ENCODE measurements at places on chromosomes 6 and 20.
A peak's percentile ranks its signal among the peaks of the same experiment; 100 is the strongest.

GRCh38 chr6:9481292-9482029 lies 933.4 kb downstream of the TFAP2A start:
- DNase-seq = no peak

DNA sequence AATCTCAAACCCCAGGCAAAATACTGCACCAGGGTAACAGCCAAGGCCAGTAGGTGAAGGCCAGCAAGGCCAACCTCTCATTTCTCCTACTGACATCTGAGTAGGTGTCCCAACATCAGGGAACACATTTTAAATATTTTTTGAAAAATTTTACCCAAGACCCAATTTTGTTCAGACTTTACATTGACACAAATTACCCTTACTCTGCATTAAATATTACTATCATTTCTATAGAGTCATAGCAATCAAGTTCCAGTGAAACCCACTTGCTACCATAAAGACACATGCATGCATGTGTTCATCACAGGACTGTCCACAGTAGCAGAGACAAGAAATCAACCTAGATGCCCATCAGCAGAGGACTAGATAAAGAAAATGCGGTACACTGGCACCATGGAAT lies 99.9 kb downstream of the NRN1 start:
- DNase-seq = no peak

GRCh38 chr6:129340983-129341382 lies 369.0 kb downstream of the ARHGAP18 start:
- no peak for DNase-seq

GRCh38 chr6:80215063-80215462 lies 108.6 kb downstream of the BCKDHB start:
- no peak for DNase-seq

DNA sequence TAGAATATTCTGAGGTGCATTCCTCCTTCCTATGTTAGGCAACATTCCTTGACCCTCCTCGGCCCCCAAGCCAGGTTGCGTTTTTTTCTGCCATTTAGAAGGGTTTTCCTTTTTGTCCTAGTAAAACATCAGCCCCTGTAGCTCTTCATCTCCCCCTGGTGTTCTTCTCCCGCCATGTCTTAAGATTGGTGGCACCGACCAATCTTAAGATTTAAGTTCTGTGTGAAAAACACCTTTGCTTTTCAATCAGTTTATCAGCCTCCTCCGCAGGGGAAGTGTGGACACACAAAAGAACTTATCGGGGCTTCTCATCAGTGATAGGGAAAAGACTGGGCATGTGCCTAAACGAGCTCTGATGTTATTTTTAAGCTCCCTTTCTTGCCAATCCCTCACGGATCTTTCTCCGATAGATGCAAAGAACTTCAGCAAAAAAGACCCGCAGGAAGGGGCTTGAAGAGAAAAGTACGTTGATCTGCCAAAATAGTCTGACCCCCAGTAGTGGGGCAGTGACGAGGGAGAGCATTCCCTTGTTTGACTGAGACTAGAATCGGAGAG lies 719 bp upstream of the EDN1 start:
- peak; percentile 52 for DNase-seq

DNA sequence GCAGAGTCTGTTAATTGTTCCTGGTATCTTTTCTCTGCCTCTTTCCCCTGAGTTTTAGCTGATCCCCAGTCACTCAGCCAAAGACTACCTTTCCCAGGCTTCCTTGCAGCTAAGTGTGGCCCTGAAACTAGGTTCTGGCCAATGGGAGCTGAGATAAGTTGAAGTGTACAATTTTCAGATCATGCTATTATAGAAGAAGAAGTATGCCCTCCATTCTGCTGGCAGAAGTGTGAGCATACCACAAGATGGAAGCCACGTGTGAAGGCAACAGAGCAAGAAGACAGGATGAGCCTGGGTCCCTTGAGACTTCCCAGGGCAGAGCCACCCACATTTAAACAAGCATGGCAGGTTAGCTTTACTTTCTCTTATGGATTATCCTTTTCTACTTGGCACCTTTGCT lies 273.2 kb downstream of the HIVEP2 start:
- no peak for DNase-seq

GRCh38 chr6:134331256-134331655 lies 13.3 kb upstream of the SGK1 start:
- no peak for DNase-seq

DNA sequence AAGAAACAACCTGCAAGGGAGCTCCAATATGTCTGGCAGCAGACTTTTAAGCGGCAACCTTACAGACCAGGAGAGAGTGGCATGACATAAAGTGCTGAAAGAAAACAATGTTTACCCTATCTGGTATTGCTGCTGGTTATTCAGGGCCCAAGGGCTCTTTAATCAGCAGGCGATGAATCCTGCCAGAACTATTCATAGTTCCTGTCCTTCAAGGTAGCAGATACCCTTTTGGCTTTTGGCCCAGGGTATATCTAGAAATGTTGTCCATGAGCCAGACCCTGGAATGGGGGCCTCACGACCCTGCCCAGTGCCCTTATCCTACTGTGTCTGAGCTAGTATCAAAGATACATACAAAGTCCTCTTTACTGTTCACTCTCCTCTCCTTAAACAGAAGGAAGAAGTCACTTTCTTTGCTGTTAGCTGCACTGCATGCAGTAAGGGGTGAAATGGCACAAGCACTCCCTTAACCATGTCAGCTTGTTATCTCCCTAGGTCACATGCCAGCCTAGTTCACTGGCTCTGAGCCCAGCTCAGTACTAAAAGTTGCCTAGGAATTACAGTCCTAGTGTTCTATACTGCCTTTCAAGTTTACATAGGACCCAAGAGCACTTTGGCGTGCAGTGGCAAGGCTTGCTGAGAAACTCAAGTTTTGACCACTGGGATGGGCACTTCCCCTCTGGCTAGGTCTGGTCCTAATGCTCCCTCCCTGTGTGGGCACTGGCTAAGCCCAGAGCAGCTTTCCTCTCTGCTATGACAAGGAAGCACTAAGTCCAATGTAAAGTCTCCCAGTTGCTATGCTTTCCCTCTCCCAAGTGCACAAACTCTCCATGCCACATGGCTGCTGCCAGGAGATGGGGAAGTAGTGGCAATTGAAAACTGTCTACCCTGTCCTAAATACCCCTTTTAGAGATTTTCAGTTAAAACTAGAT lies 122.0 kb downstream of the HTR1B start:
- DNase-seq = no peak

GRCh38 chr20:1469925-1470571 lies 3.4 kb upstream of the NSFL1C start:
- peak; percentile 39 for DNase-seq

DNA sequence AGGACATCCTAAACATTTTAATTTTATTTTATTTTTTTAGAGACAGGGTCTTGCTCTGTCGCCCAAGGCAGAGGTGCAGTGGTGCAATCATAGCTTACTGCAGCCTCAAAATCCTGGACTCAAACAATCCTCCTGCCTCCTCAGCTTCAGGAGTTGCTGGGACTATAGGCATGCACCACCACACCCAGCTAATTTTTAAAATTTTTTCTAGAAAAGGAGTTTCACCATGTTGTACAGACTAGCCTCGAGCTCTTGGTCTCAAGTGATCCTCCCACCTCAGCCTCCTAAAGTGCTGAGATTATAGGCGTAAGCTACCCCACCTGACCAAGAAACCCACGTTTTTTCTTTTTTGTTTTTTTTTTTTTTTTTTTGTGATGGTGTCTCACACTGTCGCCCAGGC lies 33.3 kb downstream of the BAK1 start:
- no peak for DNase-seq

DNA sequence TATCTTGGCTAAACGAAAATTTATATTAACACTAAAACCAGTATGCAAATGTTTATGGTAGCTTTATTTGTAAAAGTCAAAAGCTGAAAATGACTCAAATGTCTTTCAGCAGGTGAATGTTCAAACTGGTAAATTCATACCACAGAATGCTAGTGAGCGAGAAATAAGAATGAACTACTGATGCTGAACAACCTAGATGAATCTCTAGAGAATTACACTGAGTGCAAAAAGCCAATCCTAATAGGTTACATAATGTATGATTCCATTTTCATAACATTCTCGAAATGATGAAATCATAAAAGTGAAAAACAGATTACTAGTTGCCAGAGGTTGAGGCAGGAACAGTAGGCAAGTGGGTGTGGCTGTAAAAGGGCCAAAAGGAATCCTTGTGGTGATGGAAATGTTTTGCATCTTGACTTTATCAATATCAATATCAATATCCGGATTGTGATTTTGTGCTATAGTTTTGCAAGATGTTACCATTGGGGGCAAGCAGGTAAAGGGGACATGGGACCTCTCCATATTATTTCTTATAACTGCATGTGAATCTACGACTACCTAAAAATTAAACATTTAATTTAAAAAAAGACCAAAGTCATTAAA lies 26.1 kb downstream of the ZNF311 start:
- DNase-seq = no peak

DNA sequence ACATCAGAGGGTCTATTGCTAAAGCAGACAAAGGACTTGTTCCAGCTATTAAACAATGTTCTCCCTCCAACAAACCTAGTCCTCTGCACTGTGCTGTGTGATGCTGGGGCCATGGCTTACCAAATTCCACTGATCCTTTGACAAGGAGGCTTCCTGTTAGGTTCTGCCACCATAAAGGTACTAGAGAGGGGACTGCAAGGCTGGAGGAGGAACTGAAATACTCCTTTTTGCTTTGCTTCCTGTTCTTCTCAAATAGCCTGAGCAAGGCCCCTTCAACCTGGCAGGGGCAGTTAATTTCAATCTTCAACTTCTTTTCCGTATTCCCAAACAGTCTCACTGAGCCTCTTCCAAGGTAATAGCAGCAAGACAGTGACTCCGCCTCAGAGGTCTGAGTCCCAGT lies 286.4 kb upstream of the IRAK1BP1 start:
- no peak for DNase-seq

GRCh38 chr20:37969949-37970855 lies 63.1 kb downstream of the TTI1 start:
- no peak for DNase-seq

- DNase-seq = no peak
Measured at GRCh38 chr20:59866338-59866737, 67.1 kb downstream of the SYCP2 start.

DNA sequence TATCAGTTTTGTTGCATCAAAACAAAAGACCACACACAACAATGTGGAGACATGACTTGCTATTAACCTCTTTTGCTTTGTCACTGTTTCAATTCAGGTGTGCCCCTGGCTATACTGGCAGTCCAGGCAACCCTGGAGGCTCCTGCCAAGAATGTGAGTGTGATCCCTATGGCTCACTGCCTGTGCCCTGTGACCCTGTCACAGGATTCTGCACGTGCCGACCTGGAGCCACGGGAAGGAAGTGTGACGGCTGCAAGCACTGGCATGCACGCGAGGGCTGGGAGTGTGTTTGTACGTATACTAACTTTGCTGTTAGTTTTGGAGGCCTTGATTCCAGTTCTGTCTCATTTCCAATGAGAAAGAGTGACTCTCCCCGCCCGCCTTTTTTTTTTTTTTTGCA lies 356.9 kb downstream of the ARHGAP18 start:
- no peak for DNase-seq

DNA sequence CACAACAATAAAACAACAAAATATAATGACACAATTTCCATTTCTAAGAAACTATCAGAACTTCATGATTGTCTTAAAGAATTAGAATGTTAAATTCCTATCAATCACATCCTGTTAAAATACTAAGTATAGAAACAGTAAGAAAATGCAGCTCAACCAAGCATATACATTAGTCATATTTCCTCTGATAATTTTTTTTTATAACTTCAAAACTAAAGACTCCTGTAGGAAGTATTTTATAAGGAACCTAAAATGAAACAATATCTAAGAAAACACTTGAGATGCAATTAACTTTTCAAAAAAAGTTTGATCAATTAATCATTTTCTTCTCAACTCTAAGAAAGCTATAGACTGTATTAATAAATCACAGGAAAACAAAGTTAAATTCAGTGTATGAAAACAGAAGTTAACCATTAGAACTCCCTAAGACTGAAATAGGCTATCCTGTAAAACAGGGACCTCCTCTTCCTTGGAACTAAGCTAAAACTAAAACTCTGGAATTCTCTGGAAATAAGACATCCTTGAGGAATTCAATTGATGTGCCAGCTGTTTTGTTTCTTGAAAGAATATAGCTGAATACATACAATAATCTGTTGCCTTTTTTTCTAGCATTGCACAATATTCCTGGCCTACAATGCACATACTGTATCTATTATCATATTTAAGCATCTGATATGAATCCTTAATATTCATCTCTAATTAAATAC lies 19.8 kb downstream of the FKBP5 start:
- DNase-seq = no peak

GRCh38 chr20:38023181-38024001 lies 9.9 kb downstream of the TTI1 start:
- no peak for DNase-seq

- no peak for DNase-seq
Measured at GRCh38 chr6:111823831-111824607, 49.2 kb downstream of the FYN start.

- no peak for DNase-seq
Measured at GRCh38 chr20:49866051-49866450, 49.3 kb downstream of the SPATA2 start.

DNA sequence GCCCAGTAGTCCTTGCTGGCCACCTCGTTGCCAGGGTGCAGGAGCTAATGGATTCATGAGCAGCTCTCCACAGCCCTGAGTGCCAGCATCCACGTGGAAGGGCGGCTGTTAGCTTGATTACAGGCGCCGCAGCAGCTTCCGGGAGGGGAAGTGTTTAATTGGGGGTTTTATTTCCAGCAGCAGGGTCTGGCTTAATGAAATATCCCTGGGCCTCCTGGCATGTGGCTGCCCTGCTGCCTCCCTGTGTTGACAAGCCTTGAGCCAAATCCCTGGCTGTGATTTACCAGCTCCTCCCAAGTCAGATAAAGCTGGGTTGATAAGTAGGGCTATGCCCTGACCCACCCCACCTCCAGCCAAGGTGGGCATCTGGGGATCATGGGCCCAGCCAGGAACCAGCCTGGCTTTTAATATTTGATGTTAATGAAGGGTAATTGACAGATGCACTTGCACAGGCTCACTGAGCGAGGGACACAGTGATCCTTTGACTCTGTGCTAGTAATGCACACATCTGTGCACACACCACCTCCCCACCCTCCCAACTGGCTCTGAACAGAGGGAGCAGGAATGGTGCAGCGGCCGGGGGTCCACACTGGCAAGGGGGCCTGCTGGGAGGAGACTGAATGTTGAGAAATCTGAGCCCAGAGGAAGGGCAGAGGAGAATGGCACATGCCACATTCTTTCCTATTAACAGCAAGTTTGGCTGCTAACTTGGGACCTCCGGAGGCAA lies 13.6 kb downstream of the GLP1R start:
- DNase-seq = no peak

DNA sequence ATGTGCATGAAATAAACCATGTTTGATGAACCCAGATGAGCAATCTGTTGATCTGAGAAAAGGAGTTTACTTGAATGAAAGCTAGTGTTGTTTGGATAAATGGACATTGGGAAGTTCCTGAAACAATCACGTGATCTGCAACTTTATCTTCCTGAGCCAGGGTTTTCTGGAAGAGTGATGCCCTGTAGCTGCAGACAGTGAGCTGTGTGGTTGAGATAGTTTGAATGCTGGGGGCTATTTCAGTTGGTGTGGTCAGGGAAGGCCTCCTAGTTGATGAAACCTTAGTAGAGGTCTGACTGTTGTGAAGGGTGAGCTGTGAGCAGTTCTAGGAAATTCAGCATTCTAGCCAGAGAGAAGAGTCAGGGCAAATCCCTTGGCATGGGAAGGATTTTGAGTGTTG lies 643.7 kb downstream of the UTRN start:
- no peak for DNase-seq

GRCh38 chr6:150254770-150255169 lies 111.9 kb downstream of the PPP1R14C start:
- no peak for DNase-seq

All from activated CD4-positive, alpha-beta memory T cell treated with anti-CD3 and anti-CD28 coated beads, Interleukin-2, amount 10 ng/mL, durations not matched to agents 7 days and 5 days (primary cell).